ENCODE measurements at places on chromosomes 5 and 9.

GRCh38 chr9:113528088-113528487 is 64.6 kb downstream of the RGS3 start:
- DNase-seq = no peak

DNA sequence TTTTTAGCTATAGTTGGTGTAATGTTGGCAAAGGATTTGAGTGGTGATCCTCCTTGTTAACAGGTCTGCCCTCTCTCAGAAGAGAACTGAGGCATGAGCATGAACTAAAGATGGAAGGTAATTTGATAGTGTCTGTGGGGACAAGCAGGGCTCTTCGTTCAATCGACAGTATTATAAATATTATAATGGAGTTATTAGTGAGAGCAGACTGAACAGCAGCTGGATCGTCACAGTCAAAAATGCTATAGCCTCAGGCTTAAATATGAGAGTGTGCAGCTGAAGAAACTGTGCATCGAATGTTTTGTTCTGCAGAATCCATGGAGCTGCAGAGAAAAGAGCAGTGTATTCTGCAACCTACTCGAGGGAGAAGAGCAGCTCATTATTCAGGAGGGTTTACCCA is 757.3 kb downstream of the DNAH5 start:
- no peak for DNase-seq

GRCh38 chr9:122090981-122091380 is 2.1 kb downstream of the TTLL11 start:
- DNase-seq = no peak

DNA sequence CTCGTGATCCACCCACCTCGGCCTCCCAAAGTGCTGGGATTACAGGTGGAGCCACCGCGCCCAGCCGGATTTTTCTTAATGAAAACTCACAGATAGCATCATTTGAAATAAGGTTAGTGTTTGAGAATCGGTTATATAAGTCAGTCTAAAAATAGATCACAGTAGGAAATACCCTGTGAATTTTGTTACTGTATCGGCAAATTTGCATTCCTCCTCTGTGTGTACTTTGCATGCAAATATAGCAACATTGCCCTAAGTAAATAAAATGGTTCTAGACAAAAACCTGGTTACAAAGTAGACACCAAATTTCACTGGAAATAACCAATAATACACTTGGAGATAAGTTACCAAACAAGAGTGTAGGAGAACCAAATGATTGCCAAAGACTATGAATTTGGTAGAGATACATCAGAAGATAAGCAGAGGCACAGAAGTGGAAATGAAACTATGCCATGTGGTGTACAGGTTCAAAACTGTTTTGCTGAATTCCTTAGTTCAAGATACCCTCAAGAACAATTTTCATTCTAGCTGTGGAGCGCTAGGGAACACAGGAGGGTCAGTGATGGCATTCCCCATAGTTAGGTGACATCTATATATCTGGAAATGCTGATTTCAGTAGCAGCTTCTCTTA is 58.1 kb downstream of the ICE1 start:
- DNase-seq = no peak

GRCh38 chr9:72315089-72315509 is 49.9 kb downstream of the ZFAND5 start:
- no peak for DNase-seq
